ENCODE measurements at places on chromosomes 5 and 9.

- DNase-seq = no peak
Observed at GRCh38 chr9:116298878-116299391, 145.3 kb downstream of the PAPPA start.

- DNase-seq = no peak
Observed at GRCh38 chr9:128142061-128142460, 7.2 kb upstream of the LCN2 start.

GRCh38 chr9:129595311-129595741 lies 25.6 kb downstream of the C9orf50 start:
- DNase-seq = no peak

DNA sequence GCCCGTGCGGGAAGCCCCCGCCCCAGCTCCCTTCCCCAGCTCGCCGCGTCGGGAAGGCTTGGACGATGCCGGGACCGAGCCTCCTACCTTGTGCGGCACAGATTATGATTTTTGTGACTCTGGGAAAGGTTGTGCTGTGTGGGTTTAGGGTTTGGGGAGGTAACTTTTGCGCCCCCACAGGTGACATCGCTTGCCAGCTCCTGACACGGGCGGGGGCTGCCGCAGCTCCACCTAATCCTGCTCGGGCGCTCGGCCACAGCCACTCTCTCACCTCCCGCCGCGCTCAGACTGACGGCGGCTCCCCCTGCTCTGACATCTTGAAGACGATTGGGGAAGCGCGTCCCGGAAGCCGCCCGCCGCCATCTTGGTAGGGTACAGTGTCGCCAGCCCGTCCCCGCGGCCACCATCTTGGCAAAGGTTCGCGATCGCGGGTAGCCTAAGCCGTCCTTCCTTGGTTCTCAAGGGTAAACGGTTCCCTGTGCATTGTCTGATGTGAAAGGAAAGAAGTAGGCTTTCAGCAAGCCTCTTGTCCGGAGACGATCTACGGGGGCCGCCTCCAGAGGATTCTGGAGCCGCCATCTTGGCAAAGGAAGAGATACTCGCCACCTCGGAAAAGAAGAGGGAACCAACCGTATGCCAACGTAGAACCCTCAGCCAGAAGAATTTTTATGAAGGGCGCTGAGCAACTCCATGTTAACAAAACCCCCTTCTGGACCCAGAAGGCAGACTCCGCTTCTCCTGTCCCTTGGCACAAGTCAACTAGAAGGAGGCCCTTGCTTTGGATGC lies 1.8 kb upstream of the NR3C1 start:
- DNase-seq = peak; percentile 89

DNA sequence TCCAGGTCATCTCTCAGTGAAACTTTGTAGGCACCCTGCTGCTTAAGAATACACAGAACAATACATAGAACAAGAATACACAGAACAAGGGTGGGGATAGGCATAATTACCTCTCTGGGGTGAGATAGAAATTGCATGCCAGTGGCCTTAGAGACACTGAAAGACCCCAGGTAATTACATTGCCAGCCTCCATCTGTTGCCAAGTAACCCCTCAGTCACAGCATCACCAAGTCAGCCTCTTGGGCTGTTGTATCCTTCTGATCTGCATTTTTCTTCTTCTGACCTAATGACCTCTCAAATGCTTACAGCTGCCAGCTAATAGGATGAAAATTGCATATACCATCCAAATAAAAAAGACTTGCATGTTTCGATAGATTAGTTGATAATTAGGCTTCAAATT lies 167.7 kb downstream of the GRIA1 start:
- DNase-seq = no peak

DNA sequence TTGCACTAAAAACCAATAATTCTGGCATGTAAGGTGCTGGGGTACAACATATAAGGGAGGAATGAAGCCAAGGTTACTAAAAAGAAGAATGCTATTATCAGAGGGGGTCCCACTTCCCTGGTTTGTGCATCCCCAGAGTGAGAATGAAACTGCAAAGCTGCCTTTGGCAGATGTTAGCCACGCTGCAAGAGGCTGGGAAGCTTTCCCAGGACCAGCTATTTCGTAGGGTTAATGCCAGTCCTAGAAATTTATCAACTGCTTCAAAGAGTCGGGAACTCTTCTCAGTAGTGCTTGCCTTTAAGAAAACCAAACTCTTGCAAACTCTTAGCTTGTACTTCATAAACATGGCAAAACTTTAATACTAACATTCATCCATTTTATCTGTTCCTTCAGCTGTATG lies 87.5 kb upstream of the NR5A1 start:
- DNase-seq = no peak
